ENCODE measurements at places on chromosomes 4 and X. TPM values are rescaled to one million over a fixed set of nuclear protein-coding genes. Genes with fewer than 3 reads are reported as not detected.

- DNase-seq = peak; percentile 31
Measured at GRCh38 chr4:100286636-100287035, 96.4 kb upstream of the DDIT4L start.

GRCh38 chr4:53804719-53805118 is 213.4 kb upstream of the LNX1 start:
- no peak for DNase-seq

The FAM236B gene
- not detected for polyA plus RNA-seq

The PRDM8 gene
- polyA plus RNA-seq = 2.6 TPM

All from right renal pelvis (tissue), 4 donors.